Activated naive CD8-positive, alpha-beta T cell treated with anti-CD3 and anti-CD28 coated beads, Interleukin-2, amount 10 ng/mL, durations not matched to agents 7 days and 5 days (primary cell): ENCODE measurements at places on chromosomes 12 and 14. TPM values are rescaled to one million over a fixed set of nuclear protein-coding genes. Genes with fewer than 3 reads are reported as not detected.

PROX2 gene
- total RNA-seq: 0.69 TPM

AMHR2 gene
- total RNA-seq: not detected

TMPRSS12 gene
- total RNA-seq: not detected

TMED10 gene
- 154 TPM for total RNA-seq

- no peak for DNase-seq
Measured at GRCh38 chr12:16008421-16008824, 97.3 kb downstream of the DERA start.

GRCh38 chr12:2169940-2170339, 117.2 kb downstream of the CACNA1C start:
- no peak for DNase-seq

- no peak for DNase-seq
Measured at GRCh38 chr12:43106355-43106754, 445.6 kb downstream of the ADAMTS20 start.

GRCh38 chr14:103512701-103513611, 9.7 kb downstream of the CKB start:
- DNase-seq: peak; percentile 20

- DNase-seq: no peak
Measured at GRCh38 chr12:13223179-13223804, 26.8 kb downstream of the EMP1 start.

GRCh38 chr14:69711881-69712560, 54.9 kb upstream of the SRSF5 start:
- no peak for DNase-seq

DNA sequence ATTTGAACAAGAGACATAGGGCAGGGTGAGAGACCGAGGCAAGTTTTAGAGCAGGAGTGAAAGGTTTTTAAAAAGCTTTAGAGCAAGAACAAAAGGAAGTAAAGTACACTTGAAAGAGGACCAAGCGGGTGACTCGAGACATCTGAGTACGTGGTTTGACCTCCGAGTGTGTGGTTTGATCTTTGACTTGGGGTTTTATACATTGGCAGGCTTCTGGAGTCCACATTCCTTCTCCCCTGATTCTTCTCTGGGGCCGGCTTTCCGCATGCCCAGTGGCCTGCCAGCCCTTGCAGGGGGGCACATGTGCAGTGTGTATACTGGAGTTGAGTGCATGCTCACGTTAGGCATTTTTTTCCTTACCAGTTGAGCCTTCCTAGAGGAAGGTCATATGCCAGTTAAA, 96.3 kb downstream of the SLC15A4 start:
- no peak for DNase-seq

GRCh38 chr12:49345051-49345824, 1.4 kb upstream of the DNAJC22 start:
- DNase-seq: peak; percentile 49

DNA sequence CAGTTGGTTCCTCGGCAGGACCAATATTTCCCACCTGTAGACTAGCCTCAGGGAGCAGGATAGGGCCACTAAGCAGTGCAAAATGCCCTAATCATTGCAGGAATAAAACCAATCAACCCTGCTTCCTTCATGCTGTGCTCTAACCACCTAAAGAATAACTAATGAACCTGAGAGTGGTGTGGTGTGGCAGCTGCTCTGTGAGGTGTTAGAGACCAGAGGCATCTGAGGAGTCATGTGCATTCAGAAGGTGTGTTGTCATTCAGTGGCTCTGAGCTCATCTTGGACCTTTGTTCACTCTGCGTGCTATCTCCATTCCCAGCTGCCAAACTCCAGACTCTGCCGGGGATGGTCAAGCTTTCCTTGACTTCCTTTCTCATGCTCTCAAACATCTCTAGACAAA, 136.7 kb upstream of the EGLN3 start:
- no peak for DNase-seq

GRCh38 chr12:17680220-17680619, 409.8 kb downstream of the RERGL start:
- DNase-seq: no peak

- DNase-seq: no peak
Measured at GRCh38 chr14:61698206-61698980, 3.1 kb downstream of the HIF1A start.

GRCh38 chr14:91732859-91733477, 1.1 kb upstream of the CATSPERB start:
- no peak for DNase-seq

- DNase-seq: no peak
Measured at GRCh38 chr14:45680531-45680930, 427.5 kb upstream of the MIS18BP1 start.

DNA sequence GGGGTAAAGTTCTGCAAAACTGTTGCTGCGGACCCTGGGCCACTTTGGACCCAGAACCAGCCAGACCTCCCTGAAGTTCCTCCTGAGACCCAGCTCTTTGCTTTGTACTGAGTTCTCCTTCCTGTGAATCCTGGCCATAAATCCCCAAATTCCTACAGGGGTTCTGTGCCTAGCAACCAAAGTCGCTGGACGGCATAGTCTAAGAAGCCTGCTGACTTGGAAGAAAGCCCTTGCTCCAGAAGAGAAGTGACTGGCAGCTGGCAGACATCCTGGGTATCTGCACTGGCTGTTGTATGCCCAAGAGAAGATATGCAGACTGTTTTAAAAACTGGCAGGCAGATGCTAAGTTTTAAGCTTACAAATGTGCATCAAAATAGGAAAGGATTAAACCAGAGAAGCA, 99.9 kb upstream of the SLC24A4 start:
- DNase-seq: no peak

GRCh38 chr12:104142543-104142942, 4.5 kb upstream of the NFYB start:
- no peak for DNase-seq

DNA sequence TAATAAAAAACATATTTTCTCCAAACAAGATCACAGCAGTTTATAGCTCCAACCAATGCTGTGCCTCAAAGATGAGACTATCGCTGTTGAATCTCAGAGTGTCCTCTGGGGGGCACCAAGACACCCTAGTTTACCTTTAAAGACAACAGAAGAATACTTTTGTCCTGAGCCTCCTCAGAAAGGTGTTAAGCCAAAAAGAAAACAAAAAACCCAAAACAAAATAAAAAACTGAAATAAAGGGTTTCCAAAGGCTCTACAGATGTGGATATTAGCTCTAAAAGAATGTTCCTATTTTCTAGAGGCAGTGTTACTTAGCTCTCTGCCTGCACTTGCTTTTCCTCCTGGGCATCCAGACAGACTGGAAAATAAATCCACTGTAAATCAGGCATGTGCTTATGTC, 86.9 kb upstream of the TTC7B start:
- no peak for DNase-seq

- no peak for DNase-seq
Measured at GRCh38 chr12:114265036-114265435, 140.9 kb downstream of the TBX5 start.

GRCh38 chr12:3420693-3421092, 70.3 kb upstream of the PRMT8 start:
- no peak for DNase-seq
